ENCODE measurements at places on chromosomes 1 and 21. TPM values are rescaled to one million over a fixed set of nuclear protein-coding genes. Genes with fewer than 3 reads are reported as not detected.

MPZ gene
- total RNA-seq: 3.1 TPM

SIM2 gene
- total RNA-seq: 1.1 TPM

CACNA1E gene
- 7.4 TPM for total RNA-seq

NTNG1 gene
- total RNA-seq: 8.6 TPM

HOOK1 gene
- total RNA-seq: 7.3 TPM

AMY1B gene
- not detected for total RNA-seq

Data from motor neuron (in vitro differentiated cells).